ENCODE measurements at places on chromosomes 2 and 18.

GRCh38 chr18:73670524-73670923, 477.1 kb downstream of the FBXO15 start:
- no peak for DNase-seq

DNA sequence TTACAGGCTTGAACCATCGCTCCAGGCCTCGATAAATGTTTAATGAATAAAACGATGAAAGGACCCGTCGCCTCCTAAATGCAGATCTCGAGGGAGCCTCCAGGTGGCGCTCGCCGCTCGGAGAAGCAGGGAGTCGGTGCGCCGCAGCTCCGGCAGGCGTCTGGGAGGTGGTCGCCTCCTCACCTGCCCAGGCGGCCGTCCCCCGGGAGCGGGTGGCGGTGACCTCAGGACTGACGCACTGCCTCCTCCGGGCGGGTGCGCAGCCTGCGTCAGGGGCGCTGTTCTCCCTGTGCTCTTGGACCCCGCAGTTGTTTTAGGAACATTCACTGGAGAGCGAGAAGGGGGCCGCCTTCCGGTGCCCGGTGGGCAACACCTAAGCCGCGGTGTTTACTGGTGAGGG, 38.6 kb upstream of the POLE4 start:
- DNase-seq = no peak

DNA sequence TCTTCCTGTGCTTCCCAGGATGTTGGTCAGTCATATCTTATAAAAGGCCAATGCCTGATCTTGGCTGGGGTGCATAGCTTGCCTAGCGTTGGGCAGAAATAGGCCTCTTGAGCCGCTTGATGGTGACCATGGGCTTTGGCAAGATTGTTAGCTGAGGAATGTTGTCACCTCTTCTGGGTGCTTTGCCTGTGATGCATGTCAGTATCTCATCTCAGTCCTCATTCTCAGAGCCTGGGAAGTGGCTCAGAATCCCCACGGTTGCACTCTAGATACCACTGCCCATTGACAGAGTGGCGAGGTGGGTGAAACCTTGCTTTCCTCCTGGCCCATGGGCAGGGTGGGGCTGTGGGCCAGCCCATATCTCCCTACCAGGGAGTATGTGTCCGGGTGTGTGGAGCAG, 79.2 kb upstream of the MGAT5 start:
- no peak for DNase-seq

- DNase-seq = no peak
Observed at GRCh38 chr18:46756559-46757201, at the start of gene ST8SIA5. ST8SIA5 (minus strand) TSS chr18:46757053; CDS start chr18:46756508, 545 bp downstream.

DNA sequence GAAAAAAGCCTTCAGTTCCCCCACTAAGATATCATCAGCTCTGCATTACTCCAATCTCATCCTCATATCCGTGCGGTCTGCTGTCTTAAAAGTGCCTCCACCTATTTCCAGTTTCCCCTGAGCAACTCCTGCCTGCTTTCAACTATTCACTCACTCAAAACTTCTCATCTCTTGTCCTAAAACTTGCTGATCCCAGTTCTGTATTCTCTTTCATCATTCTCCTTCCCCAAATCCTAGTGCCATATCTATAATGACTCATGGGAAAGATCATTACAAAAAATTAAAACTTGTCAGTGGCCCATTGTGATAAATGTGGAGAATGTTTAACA, 20.0 kb downstream of the ACVR1 start:
- no peak for DNase-seq

GRCh38 chr2:232675381-232675780, 21.8 kb upstream of the GIGYF2 start:
- DNase-seq = no peak

DNA sequence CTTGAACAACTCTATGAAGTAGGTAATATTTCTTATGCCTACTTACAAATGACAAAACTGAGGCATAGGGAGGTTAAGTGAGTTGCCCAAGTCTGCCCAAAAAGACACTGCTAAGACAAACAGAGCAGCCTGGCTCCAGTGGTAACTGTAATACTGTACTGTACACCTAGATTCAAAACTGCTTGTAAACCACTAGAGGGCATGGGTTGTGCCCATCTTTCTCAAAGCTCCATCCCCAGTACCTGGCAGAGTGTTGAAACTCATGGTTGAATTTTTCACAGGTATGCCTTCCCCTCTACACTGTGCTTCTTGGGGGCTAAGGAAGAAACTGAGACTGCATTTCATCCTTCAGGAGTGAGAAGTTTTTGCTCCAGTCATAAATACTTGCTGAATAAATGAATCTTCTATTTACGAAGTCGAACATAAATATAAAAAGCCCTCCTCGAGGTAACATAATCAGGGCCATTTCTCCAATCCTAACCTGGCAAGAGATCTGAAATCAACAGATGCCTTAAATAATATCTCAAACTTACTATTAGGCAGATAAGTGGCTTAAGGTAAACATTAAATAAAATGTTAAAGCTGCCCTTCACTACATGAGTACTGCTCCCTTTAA, 2.0 kb downstream of the PPP4R1 start:
- no peak for DNase-seq

- no peak for DNase-seq
Observed at GRCh38 chr2:778731-779350, 101.6 kb upstream of the TMEM18 start.

- DNase-seq = no peak
Observed at GRCh38 chr2:238031751-238032150, 29.1 kb upstream of the SCLY start.

DNA sequence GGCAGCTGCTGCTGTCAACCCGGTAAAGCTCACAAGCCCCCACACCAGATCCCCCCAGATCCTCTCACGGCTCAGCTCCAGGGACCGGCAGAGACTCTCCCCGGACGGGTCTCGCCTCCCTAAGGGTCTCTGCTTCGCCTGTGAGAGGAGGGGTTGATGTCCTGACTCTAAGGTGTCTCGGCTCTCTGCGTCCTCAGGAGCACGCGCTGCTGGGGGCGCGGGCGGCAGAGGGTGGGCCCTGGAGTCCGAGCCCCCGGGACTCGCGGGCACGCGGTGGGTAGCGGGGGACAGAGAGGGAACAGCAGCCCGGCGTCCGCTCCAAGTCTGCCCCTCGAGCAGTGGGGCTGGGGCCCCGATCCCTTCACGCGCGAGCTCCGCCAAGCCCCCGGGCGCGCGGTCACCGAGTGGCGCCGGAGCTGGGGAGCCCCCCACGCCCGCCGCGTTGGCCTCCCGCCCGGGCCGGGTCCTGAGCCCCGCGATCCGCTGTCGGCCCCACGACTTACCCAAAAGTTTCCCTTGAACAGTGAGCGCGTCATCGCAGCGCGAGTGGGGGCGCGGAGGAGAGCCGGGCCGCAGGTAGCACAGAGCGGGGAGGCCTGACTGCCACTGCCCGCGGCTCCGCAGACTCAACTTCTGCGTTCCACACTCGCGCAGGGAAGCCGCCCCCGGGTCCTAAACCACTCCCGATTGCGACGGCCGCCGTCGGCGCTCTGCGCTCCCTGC, at the start of gene PSTPIP2:
PSTPIP2 (minus strand) TSS at position 608 of the 723 bp plus-strand sequence; CDS start at position 536, 72 bp downstream.
- DNase-seq = no peak

DNA sequence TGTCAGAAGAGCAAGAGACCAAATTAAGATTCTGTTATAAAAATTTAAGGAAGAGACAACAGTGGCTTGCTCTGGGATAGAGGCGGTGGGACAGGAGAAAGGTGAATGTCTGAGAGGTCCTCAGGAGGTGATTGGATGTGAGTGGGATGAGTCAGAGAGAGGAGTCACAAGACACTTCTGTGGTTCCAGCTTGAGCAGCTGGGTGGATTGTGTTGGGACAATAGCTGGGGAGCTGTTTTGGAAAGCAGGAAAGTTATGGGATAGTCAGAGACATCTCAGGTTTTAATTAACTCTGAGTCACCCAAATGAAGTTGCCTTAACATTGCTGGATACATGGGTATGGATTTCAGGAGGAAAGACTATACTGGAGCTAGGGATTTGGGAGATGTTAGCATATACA, 218.0 kb upstream of the TRIB2 start:
- DNase-seq = peak; percentile 26

- DNase-seq = no peak
Observed at GRCh38 chr2:18544171-18544570, 16.3 kb downstream of the RDH14 start.

DNA sequence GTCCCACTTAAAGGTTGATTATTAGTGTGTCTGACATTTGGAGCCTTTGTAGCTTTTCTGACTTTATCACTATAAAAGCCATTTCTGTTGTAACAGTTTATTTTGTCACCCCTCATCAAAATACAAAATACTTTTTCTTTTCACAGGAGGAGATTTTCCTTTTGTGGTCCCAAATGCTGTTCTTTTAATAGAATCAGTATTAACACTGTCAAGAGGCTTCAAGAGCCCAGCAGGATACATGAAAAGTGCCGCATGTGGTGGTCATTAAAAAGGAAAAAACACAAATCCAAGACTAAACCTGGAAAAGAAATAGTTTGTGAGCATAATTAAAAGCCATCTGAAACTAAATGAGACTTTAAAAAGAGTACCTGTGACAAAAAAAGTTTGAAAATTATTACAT, 515.7 kb downstream of the DCDC2C start:
- no peak for DNase-seq

- DNase-seq = no peak
Observed at GRCh38 chr2:238159661-238160205, 963 bp downstream of the ERFE start.

GRCh38 chr2:59463426-59463825, 1090.0 kb downstream of the BCL11A start:
- no peak for DNase-seq

- DNase-seq = no peak
Observed at GRCh38 chr2:232854082-232854481, 16.0 kb upstream of the SNORC start.

GRCh38 chr2:69685321-69686048, 41.9 kb upstream of the AAK1 start:
- DNase-seq = no peak

- DNase-seq = no peak
Observed at GRCh38 chr18:26301681-26302080, 75.4 kb downstream of the TAF4B start.

- DNase-seq = no peak
Observed at GRCh38 chr2:189137519-189137918, 42.0 kb downstream of the COL5A2 start.

DNA sequence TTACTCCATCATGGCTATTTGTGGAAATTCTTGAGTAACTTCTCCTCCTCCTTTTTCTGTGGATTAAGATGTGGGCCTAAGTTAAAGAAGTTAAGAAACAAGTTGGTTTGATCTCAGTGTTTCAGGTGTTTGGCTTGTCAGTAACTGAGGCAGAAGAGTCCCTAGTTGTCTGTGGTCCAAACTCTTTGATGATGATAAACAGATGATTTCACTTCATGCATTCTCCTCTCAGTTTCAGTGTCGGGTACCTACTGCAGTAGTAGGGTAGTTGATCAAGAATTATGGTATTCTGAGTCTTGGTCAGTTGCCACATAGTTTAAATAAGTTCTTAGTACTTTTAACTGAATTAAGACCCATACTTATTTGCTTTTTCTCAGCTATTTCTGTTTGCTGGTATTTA, 85.6 kb downstream of the NCOA1 start:
- DNase-seq = no peak

DNA sequence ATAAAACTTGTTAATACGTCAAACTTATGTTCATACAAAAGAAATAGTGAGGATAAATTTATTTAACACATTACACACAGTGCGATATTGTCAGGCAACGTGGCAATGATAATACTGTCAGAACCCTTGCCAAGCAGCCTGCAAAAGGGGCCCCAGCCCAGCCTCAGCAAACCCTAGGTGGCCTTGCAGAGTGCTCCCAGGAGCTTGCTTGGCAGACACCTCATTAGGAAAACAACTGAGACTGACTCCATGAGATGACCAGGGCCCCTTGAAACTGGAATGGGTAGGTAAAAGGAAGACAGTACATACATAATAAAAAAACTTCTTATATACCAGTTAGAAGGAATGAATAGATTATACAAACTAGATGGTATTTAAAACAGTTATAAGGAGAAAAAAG, 136.6 kb upstream of the EPC2 start:
- DNase-seq = no peak

GRCh38 chr2:112661656-112662305, 16.0 kb downstream of the SLC20A1 start:
- DNase-seq = no peak

GRCh38 chr2:144922519-144922918, 402.6 kb upstream of the ZEB2 start:
- DNase-seq = no peak

GRCh38 chr2:27885661-27886060, 4.5 kb downstream of the RBKS start:
- DNase-seq = no peak

GRCh38 chr18:31549416-31549815, 42.3 kb upstream of the TTR start:
- no peak for DNase-seq

- no peak for DNase-seq
Observed at GRCh38 chr2:109164739-109165221, 35.8 kb downstream of the SH3RF3 start.

GRCh38 chr2:168378960-168379669, 77.0 kb upstream of the CERS6 start:
- no peak for DNase-seq

GRCh38 chr2:9975328-9975727, 23.8 kb downstream of the GRHL1 start:
- DNase-seq = no peak

GRCh38 chr2:32874931-32875330, 71.8 kb upstream of the LTBP1 start:
- DNase-seq = no peak

DNA sequence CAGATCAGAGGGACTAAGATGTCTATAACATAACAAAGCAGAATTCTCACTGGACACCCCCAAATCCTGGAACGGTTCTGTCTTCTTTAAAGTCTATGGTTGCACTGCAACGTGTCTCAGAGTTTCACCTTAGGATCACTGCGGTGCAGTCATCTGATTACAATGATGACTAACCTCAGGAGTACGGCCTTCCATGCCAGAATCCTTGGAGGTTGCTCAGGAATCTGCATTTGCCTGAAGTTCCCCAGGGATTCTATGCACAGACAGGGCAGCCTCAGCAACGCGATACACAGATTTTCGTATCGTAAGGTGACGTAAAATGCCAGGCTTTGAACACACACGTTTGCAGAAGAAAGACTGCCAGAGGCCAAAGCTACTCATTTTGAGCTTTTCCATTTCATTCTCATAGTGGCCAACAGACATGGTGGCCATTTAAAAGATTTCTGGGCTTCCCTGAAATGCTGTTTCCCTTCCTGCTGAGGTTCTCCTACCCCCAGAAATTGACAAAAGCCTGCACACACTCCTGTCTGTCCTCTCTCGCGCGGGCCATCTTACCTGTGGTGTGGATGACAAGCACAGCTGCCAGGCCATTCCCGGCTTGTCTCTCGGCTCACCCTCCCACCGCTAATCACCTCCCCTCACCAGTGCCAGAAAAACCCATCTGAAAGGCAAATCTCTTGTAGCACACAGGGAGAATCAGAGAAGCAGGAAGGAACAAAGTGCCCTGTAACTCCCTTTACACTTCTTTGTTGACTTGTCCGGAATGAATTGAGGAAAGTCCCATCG, 148.8 kb downstream of the ACKR3 start:
- DNase-seq = peak; percentile 66

DNA sequence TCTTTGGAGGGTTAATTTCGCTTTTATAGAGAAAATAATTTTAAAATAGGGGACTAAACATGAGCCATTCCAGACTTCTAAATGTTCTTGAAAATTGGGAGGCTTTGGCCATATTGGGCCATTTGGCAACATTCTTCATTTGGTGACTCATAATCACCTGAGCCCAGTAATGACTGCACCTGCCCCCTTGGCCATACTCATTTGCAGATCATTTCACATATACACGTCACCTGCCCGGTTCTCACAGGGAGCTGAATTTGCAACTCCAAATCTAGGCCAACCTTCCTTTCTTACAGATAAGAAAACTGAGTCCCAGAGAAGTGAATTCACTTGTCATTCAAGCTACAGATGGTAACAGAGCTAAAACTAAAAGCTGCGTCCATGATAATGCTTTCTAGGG, 289.7 kb downstream of the EPHA4 start:
- no peak for DNase-seq

- DNase-seq = no peak
Observed at GRCh38 chr18:2921778-2922177, 75.0 kb downstream of the EMILIN2 start.

All from keratinocyte (primary cell).